AG04450 (cell line): ENCODE measurements at places on chromosomes 4 and X.

- DNase-seq: no peak
These were observed 698.0 kb downstream of the FAT4 start for GRCh38 chr4:126012691-126013290.

DNA sequence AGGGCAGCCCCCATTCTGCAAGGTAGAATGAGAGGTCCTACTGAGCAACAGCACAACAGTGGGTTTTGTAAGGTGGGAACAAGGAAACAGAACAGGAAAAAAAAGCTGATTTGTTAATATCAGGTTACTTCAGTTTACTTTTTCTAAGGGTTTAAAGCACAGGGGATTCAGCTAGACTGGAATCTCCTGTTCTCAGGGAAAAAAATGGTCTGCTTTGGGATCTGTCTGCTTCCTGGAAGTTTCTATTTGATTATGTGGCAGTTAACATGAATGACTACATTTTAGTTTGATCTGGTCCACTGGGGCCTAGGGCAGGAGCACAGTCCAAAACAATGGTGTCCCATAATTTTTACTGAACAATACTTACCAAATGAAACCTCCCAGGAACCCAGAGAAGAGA, 104.6 kb downstream of the FBXW7 start:
- no peak for DNase-seq

DNA sequence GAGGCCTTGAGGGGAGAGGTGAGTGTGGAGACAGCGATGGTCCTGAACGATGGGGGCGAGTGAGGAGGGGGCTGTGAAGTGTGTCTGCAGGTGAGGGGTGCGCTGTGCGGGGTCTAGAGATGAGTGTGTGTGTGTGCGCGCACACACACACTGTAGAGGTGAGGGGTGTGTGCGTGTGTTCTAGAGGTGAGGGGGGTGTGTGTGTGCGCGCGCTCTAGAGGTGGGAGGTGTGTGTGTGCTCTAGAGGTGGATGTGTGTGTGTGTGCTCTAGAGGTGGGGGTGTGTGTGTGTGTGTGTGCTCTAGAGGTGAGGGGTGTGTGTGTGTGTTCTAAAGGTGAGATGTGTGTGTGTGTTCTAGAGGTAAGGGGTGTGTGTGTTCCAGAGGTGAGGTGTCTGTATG, 574 bp downstream of the BST1 start:
- DNase-seq: no peak

GRCh38 chr4:156778093-156778492, 193.5 kb downstream of the PDGFC start:
- DNase-seq: no peak

GRCh38 chr4:102574317-102574716, 73.2 kb downstream of the NFKB1 start:
- peak; percentile 13 for DNase-seq

- no peak for DNase-seq
These were observed 30.8 kb upstream of the AFAP1 start for GRCh38 chr4:7970361-7970946.

- DNase-seq: no peak
These were observed 45.7 kb downstream of the PRPS1 start for GRCh38 chrX:107673933-107674479.

DNA sequence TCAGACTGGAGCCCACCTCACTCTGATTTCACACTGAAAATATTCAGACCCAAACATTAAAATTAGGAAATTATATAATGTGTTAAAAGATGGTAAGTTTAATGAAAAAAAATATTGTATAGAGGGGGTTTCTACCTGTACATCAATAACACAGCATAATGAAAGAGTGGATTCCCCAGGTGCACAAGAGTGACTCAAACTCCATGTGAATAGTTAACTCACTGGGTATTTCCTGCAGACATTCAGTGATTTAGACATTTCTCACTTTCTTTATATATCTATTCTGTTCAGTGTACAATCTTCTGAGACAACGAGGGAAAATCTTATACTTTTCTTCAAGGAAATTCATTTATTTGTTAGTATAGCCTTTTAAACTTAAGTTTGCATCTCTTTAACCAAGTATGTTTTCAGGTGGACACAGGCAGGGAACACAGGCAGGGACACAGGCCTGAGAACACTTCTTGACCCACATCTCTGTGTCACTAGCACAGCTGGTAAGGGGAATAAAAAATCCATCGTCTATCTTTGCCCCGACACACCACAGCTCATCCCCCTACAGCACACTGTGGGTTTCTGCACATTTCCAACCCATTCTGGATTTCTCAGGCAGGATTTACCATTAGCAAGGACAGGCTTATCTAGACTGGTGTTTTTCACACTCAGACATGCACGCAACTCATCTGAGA, 525.5 kb upstream of the BOD1L1 start:
- no peak for DNase-seq

- DNase-seq: no peak
These were observed 367.9 kb upstream of the SLIT2 start for GRCh38 chr4:19883841-19884240.

- DNase-seq: no peak
These were observed 224.2 kb upstream of the EMCN start for GRCh38 chr4:100742045-100742444.

DNA sequence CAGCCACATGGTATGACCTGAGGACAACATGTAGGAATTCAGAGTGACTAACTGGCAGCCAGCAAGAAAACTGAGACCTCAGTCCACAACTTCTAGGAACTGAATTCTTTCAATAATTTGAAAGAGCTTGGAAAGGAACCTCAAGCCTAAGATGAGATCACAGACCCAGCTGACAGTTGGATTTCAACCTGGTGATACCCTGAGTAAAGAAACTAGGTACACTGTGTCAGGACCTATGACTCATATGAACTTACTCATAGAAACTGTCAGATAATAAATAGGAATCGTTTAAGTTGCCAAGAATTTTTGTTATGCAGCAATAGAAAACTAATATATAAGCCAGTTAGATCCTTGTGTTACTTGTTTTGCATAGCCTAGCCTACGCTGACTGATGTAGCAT, 102.4 kb upstream of the DCAF12L1 start:
- DNase-seq: no peak

- no peak for DNase-seq
These were observed 3.4 kb upstream of the LETM1 start for GRCh38 chr4:1859389-1859753.
